ENCODE measurements at places on chromosomes 4 and X.

DNA sequence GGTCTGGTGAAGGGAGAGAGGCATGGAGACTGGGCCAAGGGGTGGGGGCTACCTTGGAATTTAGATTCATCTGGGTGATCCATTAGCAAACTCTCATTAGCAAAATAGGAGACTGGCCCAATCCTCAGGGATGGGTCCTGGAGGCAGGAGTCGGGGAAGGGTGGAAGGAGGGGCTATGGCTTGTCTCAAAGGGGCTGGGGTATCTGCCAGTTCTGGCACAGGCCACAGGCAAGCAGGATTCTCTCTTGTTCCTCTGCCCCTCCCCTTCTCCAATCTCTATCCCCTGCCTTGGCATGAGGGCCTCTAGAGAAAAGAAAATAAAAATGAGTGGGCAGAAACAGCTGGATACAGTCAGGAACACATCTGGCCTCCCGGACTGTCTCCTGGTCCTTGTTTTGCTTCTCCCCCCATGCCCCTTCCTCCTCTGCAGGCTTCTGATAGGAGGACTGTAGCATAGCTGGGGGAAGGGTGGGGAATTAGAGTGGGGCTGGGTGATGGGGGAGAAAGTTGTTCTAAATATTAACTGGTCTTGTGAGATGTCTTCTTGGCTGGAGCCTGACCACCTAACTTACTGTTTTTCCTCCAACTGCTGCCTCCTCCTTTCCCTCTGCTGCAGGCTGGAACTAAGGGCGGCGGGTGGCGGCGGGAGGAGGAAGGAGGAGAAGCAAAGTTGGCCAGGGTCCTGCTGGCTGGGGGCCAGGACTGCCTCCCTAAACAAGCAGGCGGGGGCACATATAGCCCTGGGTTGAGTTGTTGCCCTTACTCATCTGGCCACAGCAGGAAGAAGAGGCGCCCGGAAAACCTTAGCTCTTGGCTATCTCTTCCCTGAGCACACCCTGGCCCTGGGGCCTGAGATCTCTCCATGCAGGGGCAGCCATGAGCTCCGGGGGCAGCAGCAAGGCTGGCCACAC, 53.3 kb upstream of the LAS1L start:
- DNase-seq = peak; percentile 36

- DNase-seq = no peak
Observed at GRCh38 chrX:153640045-153640686, 6.8 kb upstream of the DUSP9 start.

DNA sequence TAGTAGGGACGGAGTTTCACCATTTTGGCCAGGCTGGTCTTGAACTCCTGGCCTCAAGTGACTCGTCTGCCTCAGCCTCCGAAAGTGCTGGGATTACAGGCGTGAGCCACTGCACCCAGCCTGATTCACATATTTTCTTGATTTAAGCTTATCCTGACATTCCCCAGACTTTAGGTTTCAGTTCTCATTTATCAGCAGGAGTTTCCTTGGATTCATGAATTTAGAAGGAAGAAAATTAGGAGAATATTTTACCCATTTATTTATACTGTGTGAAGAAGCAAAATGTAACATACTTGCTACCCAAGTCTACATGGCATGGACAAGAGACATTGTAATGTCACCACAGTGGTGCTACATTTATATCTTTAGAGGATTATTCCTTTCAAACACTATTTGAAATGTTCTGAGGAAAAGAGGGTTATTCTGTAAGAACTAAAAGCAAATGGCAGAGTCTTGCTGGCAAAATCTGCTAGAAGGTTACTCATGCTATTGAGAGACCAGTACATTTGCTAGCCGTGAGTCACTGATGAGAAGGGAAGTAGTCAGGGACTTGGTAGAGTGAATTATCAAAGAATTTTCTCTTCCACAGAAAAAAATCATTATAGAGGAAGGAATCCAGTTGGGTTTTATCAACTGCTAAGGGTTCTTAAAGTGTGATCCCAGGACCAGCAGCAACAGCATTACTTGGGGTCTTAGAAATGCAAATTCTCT, 26.1 kb upstream of the CFAP299 start:
- no peak for DNase-seq

DNA sequence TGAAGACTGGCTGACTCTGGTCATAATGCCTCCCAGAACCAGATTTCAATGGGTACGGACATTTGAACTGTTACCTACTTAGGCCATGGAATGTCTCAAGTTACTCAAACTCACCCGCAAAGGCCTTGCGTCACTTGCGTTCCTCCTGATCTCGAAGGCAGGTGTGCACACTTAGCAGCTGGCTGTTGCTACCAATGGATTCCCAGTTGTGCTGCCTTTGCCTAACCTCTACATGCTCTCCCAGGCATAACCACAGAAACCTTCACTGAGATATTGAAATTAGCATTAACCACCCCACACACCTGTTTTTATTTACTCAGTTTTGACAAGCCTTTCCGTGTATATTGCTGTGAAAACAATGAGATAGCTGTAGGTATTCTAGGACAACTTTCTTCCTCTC, 2.8 kb downstream of the ERVMER34-1 start:
- no peak for DNase-seq

All from thoracic aorta (tissue), 2 donors.